ENCODE measurements at places on chromosomes 2 and 18.

DNA sequence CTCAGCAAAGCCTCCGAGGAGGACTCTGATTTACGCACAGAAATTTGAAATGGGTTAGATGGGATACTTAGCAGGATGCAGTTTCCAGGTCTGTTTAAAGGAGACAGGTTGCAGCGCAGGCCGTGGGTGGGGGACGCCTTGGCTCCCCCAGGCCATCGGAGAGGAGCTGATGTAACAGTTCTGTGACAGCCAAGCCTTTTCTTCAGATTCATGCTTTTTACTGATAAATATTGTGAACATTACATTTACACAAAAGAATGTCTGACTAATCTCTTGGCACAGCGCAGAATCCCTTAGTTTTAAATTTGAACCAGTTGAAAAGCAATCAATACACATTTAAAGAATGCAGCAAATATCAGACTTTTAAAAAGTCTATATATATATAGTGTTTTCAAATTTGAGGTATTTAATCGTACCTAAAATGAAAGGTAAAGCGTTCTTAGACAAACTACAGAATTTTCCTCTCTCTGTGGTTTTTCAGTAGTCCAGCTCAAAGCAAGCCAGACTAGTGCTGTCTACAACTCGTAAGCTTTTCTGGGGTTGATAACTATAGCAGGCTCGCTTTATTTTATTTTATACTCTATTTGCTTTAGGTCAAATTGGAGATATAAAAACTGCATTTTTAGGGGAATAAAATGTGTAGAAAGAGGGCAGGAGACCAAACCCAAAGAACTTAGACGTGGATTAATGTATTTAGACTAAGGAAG is 221.9 kb downstream of the PIEZO2 start:
- DNase-seq, result no peak

DNA sequence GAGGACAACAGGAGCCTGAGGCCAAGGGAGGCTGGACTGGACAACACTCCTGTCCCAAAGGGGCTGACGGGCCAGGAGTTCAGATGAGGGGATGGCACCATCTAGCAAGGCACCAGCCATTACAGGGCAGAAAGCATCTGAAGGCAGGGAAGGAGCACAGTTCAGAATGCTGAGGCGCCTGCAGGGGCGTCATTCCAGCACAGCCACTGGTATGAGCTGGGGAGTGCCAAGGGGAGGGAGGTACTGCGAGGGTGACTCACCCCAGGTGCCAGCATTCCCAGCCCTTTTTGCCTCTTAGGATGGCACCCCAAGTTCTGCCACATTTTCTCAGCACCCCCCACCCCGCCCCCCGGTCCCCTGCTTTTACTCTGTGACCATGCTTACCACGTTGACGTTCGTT is 129.8 kb upstream of the EPAS1 start:
- DNase-seq, result no peak

DNA sequence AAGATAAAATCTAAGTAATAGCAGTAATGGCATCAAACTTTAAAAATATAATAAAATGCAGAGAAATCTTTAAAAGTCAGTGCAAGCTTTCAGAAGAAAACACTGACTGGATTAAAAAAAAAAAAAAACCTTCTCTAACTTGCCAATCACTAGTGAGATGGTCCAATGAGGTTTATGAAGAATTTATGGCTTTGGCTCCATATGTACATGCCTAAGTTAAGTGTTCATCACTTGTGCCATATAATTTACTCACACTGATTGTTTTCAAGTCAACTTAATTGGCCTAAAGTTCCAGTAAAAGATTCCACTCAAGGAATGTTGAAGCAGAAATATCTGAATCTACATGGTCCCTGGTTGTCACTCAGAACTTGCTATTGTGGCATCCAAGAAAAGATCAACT is 40.7 kb upstream of the RAB27B start:
- DNase-seq, result no peak

- no peak for DNase-seq
These were observed 12.7 kb upstream of the SERPINB7 start for GRCh38 chr18:63762518-63762917.

All from kidney epithelial cell (primary cell).